ENCODE measurements at places on chromosomes 11 and 22.
A peak's percentile ranks its signal among the peaks of the same experiment; 100 is the strongest.

- H3K4me3 ChIP-seq: no peak overlapping the region
- H3K4me1 ChIP-seq: no peaks in the 10 kb centered on the region
These were observed 16.8 kb downstream of the SLC22A25 start for GRCh38 chr11:63226488-63227114.

- H3K27ac ChIP-seq: no peak overlapping the region
- H3K27me3 ChIP-seq: no peaks in the 10 kb centered on the region
- no peaks in the 10 kb centered on the region for H3K36me3 ChIP-seq
- DNase-seq: no peak
- H3K4me1 ChIP-seq: no peaks in the 10 kb centered on the region
These were observed 385.0 kb upstream of the DDI1 start for GRCh38 chr11:103651341-103651998.

GRCh38 chr11:39569789-39570188 is 1889.7 kb downstream of the LRRC4C start:
- DNase-seq: no peak
- H3K27me3 ChIP-seq: no peaks in the 10 kb centered on the region
- no peak overlapping the region for H3K4me3 ChIP-seq
- H3K4me1 ChIP-seq: no peaks in the 10 kb centered on the region

DNA sequence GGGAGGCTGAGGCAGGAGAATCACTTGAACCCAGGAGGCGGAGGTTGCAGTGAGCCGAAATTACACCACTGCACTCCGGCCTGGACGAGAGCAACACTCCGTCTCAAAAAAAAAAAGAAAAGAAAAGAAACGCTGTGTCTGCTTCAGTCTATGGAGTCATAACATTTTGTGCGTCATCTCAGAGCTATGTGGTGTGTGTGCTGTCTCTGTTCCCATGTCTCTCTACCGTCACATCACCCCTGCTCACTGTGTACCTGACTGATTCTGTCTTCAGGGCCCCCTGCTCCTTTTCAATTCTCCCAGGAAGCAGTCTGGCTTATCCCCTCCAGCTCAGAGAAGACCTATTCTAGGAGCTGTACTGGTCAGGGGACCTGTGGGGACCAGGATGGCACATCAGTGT is 7.0 kb downstream of the BACE1-AS start:
- H3K36me3 ChIP-seq: no peaks in the 10 kb centered on the region
- H3K4me1 ChIP-seq: peaks cover 11% of the 10 kb centered on the region
- H3K27ac ChIP-seq: no peak overlapping the region
- H3K27me3 ChIP-seq: no peaks in the 10 kb centered on the region

GRCh38 chr11:73386016-73386415 is 9.8 kb downstream of the RELT start:
- no peak overlapping the region for H3K4me3 ChIP-seq
- H3K4me1 ChIP-seq: peaks cover 52% of the 10 kb centered on the region
- H3K27me3 ChIP-seq: no peaks in the 10 kb centered on the region
- peaks cover 7% of the 10 kb centered on the region for H3K36me3 ChIP-seq

GRCh38 chr11:20102397-20102796 is 57.9 kb downstream of the DBX1 start:
- no peaks in the 10 kb centered on the region for H3K27me3 ChIP-seq
- no peak overlapping the region for H3K4me3 ChIP-seq
- DNase-seq: no peak
- H3K36me3 ChIP-seq: peaks cover 21% of the 10 kb centered on the region
- no peak overlapping the region for H3K27ac ChIP-seq

- H3K27ac ChIP-seq: peak overlapping the region; percentile 93
- no peaks in the 10 kb centered on the region for H3K27me3 ChIP-seq
- no peak for DNase-seq
- peaks cover 15% of the 10 kb centered on the region for H3K4me1 ChIP-seq
These were observed 526 bp downstream of the TPST2 start for GRCh38 chr22:26589367-26589844.

- DNase-seq: no peak
- H3K36me3 ChIP-seq: no peaks in the 10 kb centered on the region
- H3K4me3 ChIP-seq: no peak overlapping the region
- peak overlapping the region; percentile 91 for H3K27ac ChIP-seq
These were observed 71.3 kb downstream of the ETS1 start for GRCh38 chr11:128515826-128516778.

GRCh38 chr11:27350511-27350910 is 12.5 kb downstream of the CCDC34 start:
- no peaks in the 10 kb centered on the region for H3K27me3 ChIP-seq
- no peak overlapping the region for H3K4me3 ChIP-seq
- no peak for DNase-seq
- no peaks in the 10 kb centered on the region for H3K4me1 ChIP-seq
- no peak overlapping the region for H3K27ac ChIP-seq

DNA sequence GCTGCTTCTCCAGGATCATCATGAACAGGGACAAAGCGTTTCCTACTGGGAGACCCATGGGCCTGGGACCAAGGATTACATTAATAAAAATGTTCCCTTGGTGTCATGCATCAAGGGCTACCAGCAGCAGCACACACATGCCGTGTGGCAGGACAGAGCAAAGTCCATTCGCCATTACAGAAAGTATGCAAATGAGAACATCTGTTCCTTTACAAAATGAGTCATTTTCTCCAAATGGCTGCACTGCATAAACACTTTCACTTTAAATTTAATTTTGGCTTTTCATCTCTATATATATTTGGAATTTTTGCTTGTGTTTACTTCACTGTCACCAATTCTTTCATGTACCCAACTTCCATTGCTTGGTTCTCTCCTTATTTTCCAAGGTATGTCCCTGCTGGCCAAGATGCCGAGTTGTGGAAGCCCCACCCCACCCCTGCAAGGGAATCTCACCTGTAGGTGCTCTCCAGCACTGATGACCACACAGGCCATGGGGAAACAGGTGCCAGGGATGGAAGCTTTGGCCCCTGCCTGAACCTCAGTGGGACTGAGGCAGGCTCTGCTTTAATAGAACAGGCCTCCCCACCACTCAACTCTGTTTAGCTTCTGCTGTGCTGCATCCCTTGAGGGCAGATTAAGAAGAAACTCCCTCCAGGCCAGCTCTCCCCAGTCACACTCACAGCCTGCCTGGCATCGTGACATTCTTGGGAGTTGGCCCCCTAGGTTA is 15.6 kb upstream of the GNAZ start:
- DNase-seq: no peak
- H3K27me3 ChIP-seq: peaks cover 11% of the 10 kb centered on the region
- H3K4me3 ChIP-seq: no peak overlapping the region
- H3K27ac ChIP-seq: no peak overlapping the region

- H3K4me1 ChIP-seq: no peaks in the 10 kb centered on the region
- H3K36me3 ChIP-seq: peaks cover 85% of the 10 kb centered on the region
- H3K27ac ChIP-seq: no peak overlapping the region
- H3K27me3 ChIP-seq: no peaks in the 10 kb centered on the region
- no peak overlapping the region for H3K4me3 ChIP-seq
- DNase-seq: no peak
These were observed 93.2 kb downstream of the ATM start for GRCh38 chr11:108316061-108316460.

- peaks cover 42% of the 10 kb centered on the region for H3K4me1 ChIP-seq
- DNase-seq: no peak
- H3K4me3 ChIP-seq: no peak overlapping the region
- H3K27me3 ChIP-seq: no peaks in the 10 kb centered on the region
- peak overlapping the region; percentile 71 for H3K27ac ChIP-seq
These were observed 55.9 kb downstream of the SWAP70 start for GRCh38 chr11:9719566-9720289.

DNA sequence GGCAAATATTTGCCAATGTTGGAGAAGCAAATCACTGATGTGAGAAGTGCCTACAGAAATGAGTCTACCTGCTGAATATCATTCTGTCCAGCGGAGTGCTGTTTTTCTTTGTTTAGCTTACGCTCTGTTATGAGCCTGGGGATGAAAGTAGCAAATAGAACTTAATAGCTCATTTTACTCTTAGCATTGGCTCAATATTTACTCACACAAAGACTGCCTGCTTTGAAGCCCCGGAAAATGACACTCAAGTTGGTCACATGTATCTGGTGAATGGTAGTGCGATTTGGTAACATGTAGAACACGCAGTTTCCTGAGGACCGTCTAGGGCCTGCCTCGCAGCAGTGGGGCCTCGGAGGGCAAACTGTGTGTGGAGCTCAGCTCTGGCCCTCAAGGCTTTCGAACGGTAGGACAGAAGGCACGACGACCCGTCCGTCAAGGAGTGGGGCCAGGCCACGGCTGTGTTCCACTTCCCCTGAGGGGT is 38.9 kb downstream of the TBC1D22A start:
- H3K27me3 ChIP-seq: no peaks in the 10 kb centered on the region
- no peak for DNase-seq
- H3K36me3 ChIP-seq: no peaks in the 10 kb centered on the region

GRCh38 chr11:24900514-24900913 is 403.7 kb downstream of the LUZP2 start:
- no peaks in the 10 kb centered on the region for H3K36me3 ChIP-seq
- no peak overlapping the region for H3K4me3 ChIP-seq
- H3K27ac ChIP-seq: no peak overlapping the region
- no peak for DNase-seq

- no peaks in the 10 kb centered on the region for H3K27me3 ChIP-seq
- H3K4me1 ChIP-seq: no peaks in the 10 kb centered on the region
- no peak overlapping the region for H3K27ac ChIP-seq
- H3K4me3 ChIP-seq: no peak overlapping the region
These were observed 34.4 kb downstream of the SCUBE2 start for GRCh38 chr11:9057007-9057406.

DNA sequence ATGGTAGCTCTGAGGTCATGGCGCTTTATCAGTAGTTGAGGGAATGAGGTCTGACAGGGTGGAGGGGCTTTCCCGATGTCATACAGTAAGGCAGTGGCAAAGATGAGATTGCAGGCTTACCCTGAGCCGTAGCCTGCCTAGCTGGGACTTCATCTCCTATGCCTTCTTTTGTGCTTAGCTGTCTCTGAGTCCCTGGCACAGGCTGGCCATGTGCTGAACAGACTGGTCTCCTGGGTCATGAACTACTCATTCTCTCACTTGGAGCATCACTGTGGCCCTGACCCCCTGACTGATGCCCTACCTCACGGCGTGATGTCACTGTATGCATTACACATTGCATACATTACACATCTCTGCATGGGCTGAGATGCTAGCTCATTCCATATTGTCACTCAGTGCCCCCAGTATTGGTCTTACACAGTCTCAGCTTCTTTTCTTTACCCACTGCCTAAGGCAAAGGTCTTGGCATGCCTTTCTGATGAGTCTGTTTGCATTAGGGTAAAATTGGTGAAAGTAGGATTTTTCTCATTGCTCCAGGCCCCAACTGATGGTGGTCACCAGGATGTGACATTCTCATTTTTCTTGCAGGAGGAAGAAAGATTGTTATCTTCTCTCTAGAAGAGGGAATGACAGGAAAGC is 389.4 kb upstream of the CADM1 start:
- no peaks in the 10 kb centered on the region for H3K36me3 ChIP-seq
- H3K27me3 ChIP-seq: no peaks in the 10 kb centered on the region
- no peak overlapping the region for H3K27ac ChIP-seq

- no peaks in the 10 kb centered on the region for H3K36me3 ChIP-seq
- DNase-seq: no peak
- no peak overlapping the region for H3K4me3 ChIP-seq
- no peaks in the 10 kb centered on the region for H3K27me3 ChIP-seq
- H3K4me1 ChIP-seq: no peaks in the 10 kb centered on the region
These were observed 90.0 kb upstream of the PRR5 start for GRCh38 chr22:44611880-44612496.

DNA sequence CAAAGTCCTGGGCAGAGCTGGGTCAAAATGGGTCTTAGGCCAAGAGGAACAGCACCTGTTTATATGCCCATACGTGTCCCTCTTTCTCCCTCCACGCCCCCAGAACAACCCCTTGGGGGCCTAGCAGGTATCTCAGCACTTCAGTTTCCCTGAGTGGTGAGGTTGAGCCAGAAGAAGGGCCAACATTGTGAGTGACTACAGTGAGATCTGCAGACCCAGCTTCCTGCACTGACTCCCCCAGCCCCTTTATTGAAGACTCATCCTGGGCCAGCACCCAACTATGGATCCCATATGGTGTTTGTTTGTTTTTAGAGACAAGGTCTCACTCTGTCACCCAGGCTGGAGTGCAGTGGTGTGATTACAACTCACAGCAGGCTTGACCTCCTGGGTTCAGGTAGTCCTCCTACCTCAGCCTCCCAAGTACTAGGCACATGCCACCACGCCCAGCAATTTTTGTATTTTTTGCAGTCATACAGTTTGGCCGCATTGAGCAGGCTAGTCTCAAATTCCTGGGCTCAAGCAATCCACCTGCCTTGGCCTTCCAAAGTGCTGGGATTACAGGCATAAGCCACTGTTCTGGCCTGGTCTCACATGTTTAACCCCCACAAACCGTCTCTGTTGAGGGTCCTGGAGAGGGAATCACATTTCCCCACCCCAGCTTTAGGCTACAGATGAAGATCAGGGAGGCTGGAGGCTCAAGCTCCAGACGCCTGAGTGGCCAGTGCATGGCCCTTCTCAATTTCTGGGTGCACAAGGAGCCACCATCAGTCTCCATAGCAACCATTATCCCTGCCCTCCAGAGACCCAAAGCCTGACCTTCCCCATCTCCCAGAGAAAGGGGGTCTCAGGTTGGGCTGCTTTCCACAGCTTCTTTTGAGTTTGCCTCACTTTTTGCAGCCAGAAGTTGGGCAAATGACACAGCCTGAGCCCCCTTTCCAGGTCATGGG is 1.7 kb upstream of the LARGE2 start:
- no peak overlapping the region for H3K4me3 ChIP-seq
- peaks cover 38% of the 10 kb centered on the region for H3K27me3 ChIP-seq
- H3K27ac ChIP-seq: no peak overlapping the region
- no peak for DNase-seq

- DNase-seq: no peak
- peak overlapping the region; percentile 49 for H3K27ac ChIP-seq
- H3K4me3 ChIP-seq: no peak overlapping the region
- peaks cover 4% of the 10 kb centered on the region for H3K36me3 ChIP-seq
- peaks cover 82% of the 10 kb centered on the region for H3K4me1 ChIP-seq
These were observed 35.4 kb downstream of the PISD start for GRCh38 chr22:31626427-31627150.

- H3K4me1 ChIP-seq: peaks cover 54% of the 10 kb centered on the region
- no peak for DNase-seq
- H3K36me3 ChIP-seq: no peaks in the 10 kb centered on the region
- H3K27ac ChIP-seq: peak overlapping the region; percentile 81
- peak overlapping the region; percentile 87 for H3K4me3 ChIP-seq
These were observed 816 bp upstream of the PHRF1 start for GRCh38 chr11:575313-575995.

DNA sequence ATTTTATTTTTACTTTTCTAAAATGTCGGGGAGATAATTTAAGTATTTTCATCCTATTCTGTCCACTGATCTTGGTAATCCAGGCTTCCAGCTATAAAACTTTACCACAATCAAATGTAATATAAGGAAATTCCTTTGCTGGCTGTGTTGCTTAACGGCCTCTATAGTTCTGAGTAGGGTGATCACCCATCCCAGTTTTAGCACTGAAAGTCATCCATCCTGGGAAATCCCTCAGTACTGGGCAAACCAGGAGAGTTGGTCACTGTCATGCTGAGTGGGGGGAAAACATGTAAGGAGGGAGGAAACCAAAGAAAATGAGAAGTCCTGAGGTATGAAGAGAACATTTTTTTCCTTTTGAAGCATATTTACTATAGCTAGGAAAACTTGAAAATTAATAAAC is 12.8 kb upstream of the BACE1-AS start:
- H3K27me3 ChIP-seq: no peaks in the 10 kb centered on the region
- no peaks in the 10 kb centered on the region for H3K36me3 ChIP-seq
- DNase-seq: no peak

GRCh38 chr11:46334211-46334610 is 13.1 kb upstream of the DGKZ start:
- H3K36me3 ChIP-seq: no peaks in the 10 kb centered on the region
- peaks cover 25% of the 10 kb centered on the region for H3K4me1 ChIP-seq
- no peak overlapping the region for H3K4me3 ChIP-seq
- H3K27me3 ChIP-seq: peaks cover 12% of the 10 kb centered on the region

GRCh38 chr11:126857860-126858808 is 142.4 kb downstream of the KIRREL3 start:
- no peak overlapping the region for H3K27ac ChIP-seq
- no peak overlapping the region for H3K4me3 ChIP-seq
- no peaks in the 10 kb centered on the region for H3K36me3 ChIP-seq

Data from esophagus squamous epithelium (tissue), 5 donors.